ENCODE measurements at places on chromosomes 16 and 17.

DNA sequence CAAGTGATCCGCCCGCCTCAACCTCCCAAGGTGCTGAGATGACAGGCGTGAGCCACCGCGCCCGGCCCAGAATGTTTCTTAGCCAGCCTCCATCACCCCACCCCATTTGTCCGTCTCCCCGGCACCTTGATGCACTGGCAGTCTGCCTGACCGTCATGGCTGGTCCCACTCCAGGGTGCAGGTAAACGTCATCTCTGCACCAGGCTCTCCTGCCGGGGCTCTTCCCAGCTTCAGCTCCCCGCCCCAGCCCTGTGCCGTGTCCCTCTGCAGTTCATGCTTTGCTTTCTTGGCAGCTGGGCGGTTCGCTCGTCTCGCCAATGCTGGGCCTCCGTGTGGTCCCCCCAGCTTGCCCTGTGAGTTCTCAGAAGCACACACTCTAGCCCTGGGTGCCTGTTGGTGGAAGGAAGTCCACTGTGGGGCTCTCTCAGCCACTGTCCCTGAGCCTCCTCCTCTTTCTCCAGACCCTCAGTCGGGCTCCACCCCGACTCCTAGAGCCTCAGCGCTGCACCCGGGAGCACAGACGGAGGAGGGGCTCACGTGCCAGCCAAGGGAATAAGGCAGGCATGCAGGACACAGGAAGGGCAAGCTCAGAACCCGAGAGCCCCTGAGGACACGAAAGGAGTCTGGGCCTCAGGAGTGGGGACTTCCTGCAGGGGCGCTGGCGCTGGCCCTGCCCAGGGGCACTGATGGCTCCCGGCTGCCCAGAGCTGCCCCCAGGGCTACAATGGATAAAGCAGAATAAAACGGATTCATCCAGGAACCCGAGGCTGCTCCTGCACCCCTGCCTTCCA is 12.0 kb downstream of the HS3ST6 start:
- DNase-seq = no peak

DNA sequence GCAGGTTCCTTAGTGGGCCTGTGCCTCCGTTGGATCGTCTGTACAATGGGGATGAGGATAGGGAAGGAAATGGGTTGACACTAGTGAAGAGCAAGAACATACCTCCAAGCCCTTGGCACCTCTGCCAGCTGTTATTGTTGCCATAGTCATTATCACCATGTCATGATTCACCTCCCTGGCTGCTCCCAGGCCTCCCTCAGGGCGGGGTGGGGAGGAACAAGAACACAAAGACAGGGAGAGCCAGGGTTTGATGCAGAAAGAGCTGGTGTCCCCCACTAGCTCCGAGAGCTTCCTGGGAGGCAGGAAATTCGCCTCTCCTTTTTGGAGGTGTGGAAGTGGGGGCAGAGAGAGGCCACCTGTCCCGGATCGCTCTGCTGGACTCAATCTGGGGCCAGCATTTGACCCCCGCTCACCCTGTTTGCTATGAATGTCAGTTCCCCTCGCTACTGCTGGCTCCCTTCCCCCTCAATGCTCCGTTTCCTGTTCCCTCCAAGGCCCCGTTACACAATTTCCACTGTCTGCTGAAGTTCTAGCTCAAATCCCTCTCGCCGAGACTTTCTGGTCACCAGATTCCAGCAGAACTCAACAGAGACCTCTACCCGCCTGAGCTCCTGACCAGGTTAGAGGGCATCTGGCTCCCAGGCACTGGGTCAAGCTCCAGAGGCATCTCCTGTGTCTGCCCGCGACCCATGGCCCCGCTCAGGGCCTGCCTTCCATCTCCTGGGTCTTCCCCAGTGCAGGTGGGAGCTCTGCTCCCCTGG is 9.1 kb downstream of the TIMP2 start:
- DNase-seq = peak; percentile 89

- DNase-seq = no peak
Observed at GRCh38 chr16:1612320-1613111, at the start of gene CRAMP1. Gene CRAMP1, plus strand, starts transcription at chr16:1612360. Its CDS starts 2,280 bp downstream, at chr16:1614640.

DNA sequence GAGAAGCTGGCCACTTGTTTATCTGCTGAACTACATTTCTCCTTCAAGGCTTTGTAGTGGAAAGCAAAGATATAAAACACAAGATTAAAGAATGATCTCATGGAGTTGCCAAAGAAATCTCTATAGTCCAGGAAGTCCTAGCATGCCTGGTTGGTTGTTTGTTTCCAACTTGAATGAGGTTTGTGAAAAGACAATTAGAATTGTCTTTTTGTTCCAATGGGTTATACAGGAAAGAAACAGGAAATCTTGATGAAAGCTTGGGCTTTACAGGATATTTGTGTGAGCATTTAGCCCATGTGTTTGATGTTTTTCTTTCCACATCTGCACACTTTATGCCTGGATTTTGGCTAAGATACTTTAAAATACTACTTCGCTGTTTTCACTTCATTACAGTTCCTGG is 273.4 kb downstream of the CEP112 start:
- no peak for DNase-seq

GRCh38 chr17:31842195-31843069 is 16.6 kb downstream of the COPRS start:
- DNase-seq = peak; percentile 50

GRCh38 chr17:50026837-50027171 is 29.1 kb upstream of the ITGA3 start:
- peak; percentile 84 for DNase-seq

DNA sequence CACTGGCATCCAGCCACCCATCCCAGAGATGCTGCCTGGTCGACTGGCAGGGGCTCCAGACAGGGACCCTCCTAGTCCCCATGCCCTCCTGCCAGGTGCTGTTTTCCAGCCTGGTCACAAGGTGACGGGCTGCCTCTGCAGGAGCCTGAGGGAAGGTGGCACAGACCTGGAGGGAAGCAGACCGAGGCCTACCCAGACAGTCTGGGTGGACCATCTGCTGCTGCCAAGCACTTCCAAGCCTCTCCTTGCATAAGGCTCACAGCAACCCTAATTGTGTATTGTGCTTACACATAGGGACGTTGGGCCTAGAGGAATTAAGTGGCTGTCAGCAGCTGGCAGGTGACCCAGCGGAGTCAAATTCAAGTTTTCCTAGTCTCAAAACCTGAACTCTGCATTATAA is 90.1 kb upstream of the KCNJ18 start:
- no peak for DNase-seq

- no peak for DNase-seq
Observed at GRCh38 chr16:80577485-80578280, 36.9 kb downstream of the DYNLRB2 start.

DNA sequence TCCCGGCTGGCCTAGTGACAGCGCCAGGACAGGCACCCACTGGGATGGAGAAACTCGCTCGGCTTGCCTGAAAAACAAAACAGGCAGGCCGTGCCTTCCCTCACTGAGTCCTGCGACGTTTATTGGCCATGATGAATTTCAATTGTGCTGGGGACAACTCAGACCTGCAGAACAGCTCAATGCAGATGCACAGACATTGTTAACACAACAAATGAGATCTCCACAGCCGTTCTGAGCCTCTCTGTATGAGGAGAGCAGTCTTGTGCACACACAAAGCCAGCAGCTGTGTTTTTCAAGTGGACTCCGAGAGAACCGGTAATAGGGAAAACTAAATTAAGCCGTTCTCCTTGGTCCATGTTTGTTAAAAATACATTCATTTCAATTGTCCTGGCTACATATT is 15.9 kb downstream of the SHISA6 start:
- no peak for DNase-seq

- peak; percentile 35 for DNase-seq
Observed at GRCh38 chr17:78735832-78736525, 46.1 kb downstream of the CYTH1 start.

GRCh38 chr17:82804442-82805191 is 35.2 kb downstream of the ZNF750 start:
- peak; percentile 53 for DNase-seq

GRCh38 chr16:4245077-4245791 is 3.4 kb upstream of the SRL start:
- peak; percentile 9 for DNase-seq

- DNase-seq = no peak
Observed at GRCh38 chr17:72705905-72706395, 386.5 kb downstream of the SLC39A11 start.

GRCh38 chr16:66026211-66026610 is 340.3 kb upstream of the CDH5 start:
- no peak for DNase-seq

GRCh38 chr17:76458580-76459490 is 5.9 kb upstream of the UBE2O start:
- peak; percentile 39 for DNase-seq

- DNase-seq = no peak
Observed at GRCh38 chr16:31129568-31130335, 5.8 kb downstream of the PRSS8 start.

GRCh38 chr16:76280421-76281215 is 3.4 kb downstream of the CNTNAP4 start:
- no peak for DNase-seq

- no peak for DNase-seq
Observed at GRCh38 chr17:72743037-72743467, 349.4 kb downstream of the SLC39A11 start.

- no peak for DNase-seq
Observed at GRCh38 chr17:34386343-34386696, 23.3 kb upstream of the CCL1 start.

GRCh38 chr17:52537421-52537820 is 378.9 kb upstream of the CA10 start:
- DNase-seq = no peak

DNA sequence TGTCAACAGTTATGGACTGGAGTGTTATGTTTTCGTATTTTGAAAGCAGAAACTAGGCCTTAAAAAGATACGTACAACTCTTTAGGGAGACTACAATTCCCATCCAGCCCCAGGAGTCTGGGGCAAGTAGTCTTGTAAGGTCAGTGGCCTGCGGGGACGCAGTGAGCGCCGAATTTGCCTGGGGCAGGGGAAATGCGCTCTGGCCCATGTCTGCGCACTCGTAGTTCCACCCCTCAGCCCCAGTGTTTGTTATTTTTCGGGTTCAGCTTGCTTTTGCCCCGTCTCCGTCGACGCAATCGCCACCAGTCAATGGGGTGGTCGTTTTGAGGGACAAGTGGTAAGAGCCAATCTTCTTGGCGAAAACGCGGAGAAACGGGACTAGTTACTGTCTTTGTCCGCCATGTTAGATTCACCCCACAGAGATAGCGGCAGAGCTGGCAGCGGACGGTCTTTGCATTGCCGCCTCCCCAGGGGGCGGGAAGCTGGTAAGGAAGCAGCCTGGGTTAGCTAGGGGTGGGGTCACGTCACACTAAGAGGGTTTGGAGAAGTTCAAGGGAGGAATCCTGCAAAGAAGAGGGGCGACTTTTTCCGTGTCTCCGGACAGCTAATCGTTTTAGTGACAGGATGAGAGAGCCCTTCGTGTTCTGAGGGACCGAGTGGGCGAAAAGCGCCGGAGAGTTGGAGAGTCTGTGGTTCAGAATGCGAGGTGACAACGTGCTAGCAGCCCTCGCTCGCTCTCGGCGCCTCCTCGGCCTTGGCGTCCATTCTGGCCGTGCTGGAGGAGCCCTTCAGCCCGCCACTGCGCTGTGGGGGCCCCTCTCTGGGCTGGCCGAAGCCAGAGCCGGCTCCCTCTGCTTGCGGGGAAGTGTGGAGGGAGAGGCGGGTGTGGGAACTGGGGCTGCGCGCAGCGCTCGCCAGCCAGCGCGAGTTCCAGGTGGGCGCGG is 1.1 kb upstream of the BRCA1 start:
- peak; percentile 9 for DNase-seq

- no peak for DNase-seq
Observed at GRCh38 chr17:82304826-82305726, 12.3 kb downstream of the CD7 start.

- DNase-seq = no peak
Observed at GRCh38 chr16:20847550-20847949, 41.2 kb downstream of the REXO5 start.

DNA sequence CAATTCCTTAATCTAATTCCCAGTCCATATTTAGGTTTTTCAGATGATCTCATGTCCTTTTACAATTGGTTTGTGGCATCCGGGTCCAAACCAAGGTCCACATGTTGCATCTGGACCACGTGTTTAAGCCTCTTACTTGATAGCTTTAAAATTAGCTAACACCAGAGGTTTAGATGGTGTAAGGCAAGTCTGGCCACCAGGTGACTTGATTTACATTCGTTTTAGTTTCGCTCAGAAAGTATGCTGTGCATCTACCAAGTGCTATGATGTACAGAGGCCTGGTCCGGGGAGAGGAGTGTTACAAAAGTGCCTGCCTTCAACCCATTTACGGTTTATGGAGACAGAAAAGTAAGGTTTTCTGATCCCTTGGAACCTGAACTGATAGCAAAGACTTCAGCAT is 878 bp upstream of the DNAJA2 start:
- no peak for DNase-seq

DNA sequence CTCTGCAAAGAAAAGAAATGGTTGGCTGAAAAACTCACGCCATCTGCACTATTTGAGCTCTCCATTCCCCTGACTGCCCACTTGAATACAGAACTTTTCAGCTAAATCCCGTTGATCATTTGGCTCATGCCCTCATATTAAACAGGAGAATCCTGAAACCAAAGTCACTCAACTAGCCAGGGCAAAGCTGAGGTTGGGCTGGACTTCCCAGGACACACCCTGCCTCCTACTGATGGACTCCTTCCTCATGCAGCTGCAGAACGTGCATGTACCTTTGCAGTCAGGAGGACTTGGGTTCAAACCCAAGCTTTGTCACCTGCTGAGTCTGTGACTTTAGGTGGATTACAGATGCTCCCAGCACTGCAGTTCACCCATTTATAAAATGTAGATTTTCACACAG is 7.7 kb downstream of the ASIC2 start:
- DNase-seq = no peak

DNA sequence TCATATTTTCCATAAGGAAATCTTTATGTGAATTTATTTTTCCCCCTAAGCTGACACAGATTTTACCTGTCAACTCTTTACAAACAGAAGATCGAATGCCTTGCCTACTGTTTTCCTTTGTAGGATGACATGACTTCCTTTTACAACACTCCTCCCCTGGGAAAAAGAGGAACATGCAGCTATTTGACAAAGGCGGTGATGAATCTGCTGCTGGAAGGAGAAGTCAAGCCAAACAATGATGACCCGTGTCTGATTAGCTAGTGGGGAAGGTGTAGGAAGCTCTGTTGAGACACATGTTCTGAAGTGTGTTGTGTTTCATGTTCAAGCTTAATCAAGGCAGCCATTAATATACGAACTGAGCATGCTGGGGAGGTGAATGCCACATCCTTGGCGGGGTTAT is 238.0 kb downstream of the PHKB start:
- no peak for DNase-seq

DNA sequence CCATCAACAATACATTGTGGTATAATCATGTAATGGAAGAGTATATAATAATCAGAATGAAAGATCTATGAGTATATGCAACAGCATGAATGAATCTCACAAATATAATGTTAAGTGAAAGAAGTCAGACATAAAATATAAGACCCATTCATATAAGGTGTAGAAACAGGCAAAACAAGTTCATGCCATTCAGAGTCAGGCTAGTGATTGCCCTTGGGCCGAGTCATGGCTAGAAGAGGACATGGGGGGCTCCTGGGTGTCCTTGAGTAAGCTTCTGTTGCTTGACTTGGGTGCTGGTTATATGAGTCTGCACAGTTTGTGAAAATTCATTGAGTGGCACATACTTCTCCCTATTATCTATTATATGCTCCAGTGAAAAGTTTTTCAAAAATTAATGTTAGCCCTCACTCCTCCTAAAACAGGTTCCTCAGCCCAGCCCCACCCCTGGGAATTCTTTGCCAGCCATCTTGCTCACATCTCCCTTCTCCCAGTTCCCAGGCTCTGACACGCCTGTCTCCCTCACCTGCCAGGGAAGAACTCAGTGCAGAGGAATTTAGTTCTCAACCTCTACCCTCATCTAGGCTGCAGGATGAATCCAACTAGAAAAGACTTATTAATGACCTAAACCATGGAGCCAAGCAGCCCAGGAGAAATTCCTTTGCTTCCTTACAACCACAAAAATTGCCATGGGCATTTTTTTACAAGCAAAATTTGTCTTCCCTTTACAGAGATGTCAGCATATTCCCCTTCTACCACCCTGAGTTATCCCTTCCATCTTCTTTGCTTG is 52.4 kb upstream of the NFAT5 start:
- peak; percentile 55 for DNase-seq
